ENCODE measurements at places on chromosomes 5 and 9.

- DNase-seq = no peak
Measured at GRCh38 chr5:156920861-156921431, 42.1 kb downstream of the TIMD4 start.

DNA sequence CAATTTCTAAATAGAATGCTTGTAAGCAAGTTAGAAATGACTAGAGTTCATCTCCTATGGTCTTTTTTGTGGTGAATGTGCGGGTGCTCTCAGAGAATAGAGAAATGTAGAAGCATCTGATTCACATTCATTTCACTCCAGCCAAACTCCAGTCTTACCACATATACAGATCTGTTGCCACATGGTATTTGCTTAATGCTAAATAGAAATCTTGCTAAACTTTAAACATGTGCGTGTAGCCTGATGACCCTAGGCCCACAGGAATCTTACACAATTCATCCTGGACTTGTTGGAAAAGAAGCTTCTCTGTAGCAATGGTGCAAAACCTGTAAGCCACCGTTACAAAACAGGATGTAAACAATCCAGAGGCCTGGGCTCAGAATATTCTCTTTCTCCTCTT is 135.2 kb downstream of the PCSK1 start:
- DNase-seq = no peak

DNA sequence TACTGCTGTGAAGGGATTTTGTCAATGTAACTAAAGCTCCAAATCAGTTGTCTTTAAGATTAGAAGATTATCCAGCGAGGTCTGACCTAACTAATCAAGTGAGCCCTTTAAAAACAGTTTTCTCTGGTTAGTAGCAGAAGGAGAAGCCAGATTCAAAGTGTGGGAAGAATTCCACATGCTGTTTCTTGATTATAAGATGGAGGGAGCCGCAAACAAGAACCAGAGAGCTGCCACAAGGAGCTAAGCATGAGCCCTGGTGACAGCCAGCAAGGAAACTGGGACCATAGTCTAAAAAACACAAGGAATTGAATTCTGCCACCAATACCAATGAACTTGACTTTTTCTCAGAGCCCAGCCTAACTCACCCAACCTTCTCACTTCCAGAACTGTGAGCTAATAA is 37.0 kb upstream of the OR2S2 start:
- DNase-seq = no peak

GRCh38 chr5:148768806-148769415 is 57.5 kb upstream of the ADRB2 start:
- no peak for DNase-seq

- no peak for DNase-seq
Measured at GRCh38 chr5:136907371-136907770, 542.0 kb upstream of the TRPC7 start.

DNA sequence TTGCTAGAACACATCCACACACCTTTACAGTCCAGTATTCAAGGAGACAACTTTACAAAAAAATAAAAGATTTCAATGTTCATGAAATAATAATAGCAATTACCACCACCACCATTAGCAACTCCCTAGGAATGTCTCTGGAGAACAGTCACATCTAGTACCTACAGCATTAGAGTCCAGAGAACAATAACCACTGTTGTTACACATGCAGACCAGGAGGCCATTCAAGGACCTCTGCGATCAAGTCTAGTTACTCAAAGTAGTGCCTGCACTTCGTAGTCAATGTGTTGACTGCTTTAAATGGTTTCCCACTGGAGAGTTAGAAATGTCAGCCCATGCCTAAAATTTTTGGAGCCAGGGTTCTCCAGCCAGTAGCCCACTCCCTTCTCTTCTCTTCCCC is 244.4 kb downstream of the DEPDC1B start:
- no peak for DNase-seq

DNA sequence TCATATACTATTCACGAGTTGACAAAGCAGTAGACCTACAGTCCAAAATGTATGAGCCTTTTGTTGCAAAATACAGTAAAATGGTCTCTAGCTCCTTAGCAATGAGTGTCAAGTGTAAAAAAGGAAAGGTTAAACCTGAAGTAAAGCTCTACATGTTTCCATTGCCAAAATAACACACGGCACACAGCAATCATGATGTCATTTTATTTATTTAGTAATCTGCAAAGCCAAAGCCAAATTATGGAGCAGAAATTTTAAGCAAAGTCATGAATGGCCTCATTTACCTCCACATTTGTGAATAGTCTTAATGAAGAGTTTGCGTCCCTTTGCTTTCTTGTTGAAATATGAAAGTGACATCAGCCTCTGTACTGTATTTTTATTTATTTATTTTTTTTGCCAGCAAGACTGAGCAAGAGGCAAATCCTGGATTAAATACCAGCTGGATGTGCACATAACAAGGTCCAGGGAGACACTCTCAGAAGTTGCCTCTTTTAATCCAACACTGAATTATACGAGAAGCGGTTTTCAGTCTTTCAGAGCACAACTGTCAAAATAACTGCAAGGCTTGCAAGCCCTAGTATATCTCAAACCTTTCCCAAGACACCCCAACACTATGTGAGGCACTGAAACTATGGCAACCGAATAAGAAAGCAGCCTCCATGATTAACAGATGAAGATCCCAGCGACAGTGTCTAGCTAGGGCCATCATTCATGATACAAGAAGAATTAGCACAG is 9.7 kb downstream of the SEMA6A start:
- no peak for DNase-seq

DNA sequence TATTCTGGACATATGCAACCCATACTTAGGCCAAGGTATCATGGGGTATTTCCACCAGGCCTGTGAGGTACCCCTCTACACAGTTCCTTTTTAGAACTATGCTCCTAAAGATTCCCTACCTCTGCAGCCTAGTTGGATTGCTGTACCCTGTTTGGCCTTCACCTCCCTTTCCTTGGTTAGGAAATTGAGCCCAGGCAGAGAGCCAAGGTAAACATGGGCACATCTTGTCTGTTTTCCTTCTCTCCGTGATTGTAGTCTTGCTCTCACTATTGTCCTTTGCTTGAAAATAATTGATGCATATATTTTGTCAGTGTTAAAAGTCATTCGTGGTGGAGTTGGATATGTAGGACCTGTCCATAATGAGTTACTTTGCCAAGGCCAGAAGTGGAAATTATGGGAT is 26.7 kb downstream of the BDP1 start:
- DNase-seq = no peak

DNA sequence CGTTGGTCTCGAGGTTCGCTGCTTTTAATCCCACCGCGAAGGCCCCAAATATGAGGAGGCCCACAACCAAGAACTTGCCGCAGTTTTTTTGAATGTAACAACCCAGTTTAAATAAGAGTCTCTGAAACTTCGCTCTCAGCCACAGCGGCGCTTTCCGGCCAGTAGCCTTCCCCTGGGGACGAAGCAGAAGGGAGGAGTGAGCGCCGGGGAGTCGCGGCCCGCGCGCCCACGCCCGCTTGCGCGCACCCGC is 10.4 kb downstream of the PTCH1 start:
- no peak for DNase-seq

GRCh38 chr9:35675732-35676392 is 2.1 kb downstream of the CA9 start:
- no peak for DNase-seq

DNA sequence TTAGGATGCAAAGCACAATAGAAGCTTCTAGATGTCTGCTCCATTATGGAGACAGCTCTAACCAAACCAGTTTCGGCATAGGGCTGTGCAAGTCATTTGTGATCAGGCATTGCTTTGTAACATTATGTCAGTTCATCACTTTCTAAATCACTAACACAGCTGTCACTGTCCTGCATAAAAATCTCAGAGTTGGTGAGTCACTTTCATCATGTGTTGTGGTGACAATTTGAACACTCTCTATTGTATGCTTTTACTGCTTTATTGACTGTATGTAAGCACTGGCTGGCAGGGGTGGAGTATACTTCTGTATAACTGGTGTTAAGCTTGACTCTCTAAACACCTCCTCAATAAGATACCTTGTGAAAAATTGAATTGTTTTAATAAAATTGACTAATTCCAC is 77.9 kb downstream of the SLCO4C1 start:
- no peak for DNase-seq

- DNase-seq = no peak
Measured at GRCh38 chr9:98873951-98874371, 66.5 kb downstream of the GALNT12 start.

DNA sequence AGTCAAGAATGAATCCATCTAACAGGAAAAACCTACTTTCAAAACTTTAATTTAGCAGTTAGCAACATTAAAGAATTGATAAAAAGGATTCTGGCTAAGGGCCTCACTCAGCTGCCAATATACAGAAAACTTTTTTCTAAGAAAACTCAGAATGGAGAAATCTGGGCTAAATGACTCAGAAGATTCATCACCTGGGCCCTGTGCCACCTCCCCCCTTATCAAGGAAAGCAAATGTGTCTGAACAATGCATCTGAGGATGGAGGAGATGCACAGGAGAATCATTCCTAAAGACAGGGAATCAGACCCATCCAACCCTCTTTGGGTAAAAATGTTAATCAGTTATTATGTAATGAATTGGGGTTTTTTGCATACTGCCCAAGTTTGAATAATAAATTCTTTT is 592.0 kb upstream of the DMAC1 start:
- DNase-seq = no peak

GRCh38 chr5:135004376-135004775 is 29.7 kb downstream of the PITX1 start:
- DNase-seq = peak; percentile 5

DNA sequence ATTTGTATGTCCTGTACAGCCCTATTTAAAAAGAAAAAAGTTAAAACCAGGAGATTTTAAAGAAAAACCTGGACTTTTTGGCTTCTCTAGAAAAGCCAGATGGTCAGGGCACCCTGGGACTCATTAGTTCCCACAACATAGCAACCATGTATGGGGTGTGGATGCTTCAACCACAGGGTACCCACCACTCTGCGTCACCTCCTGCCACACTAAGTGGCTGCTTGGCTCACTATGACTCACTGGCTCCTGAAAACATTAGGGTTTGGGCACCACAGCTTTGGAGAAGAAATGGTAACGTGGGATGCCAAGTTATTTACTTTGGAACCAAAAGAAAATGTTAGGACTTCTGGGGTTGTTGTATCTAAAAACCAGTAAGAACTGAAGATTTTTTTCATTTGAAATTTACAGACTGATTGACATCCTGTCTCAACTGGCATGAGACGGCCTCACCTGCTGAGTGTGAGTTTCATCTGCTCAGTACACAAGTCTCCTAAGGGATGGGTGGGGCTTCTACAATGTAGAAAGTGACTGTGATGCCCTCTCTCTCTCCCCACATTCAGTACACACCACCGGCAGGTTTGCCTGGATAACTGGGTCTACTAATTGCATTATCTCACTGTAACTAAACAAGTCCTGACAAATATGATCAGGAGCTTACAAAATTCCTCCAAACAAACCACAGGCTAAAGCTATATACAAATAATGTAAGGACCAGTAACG is 103.9 kb downstream of the ESM1 start:
- DNase-seq = no peak

DNA sequence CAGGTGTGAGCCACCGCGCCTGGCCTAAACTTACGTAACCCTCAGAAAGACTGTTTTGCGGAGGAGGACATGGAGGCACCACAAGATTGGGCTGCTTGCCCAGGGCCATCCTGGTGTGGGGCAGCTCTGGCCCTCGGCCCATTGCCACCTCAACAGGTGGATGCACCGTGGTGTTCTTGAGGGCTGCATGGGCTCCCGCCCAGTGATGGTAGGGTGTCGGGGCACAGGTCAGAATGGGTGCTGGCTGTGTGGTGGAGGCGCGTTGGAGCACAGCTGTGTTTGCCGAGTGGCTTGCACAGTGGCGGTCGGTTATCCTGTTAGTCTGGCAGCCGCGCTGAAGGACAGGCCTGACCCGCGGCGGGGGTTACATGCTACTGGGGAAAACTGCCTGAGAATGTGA is 196.9 kb downstream of the CACNA1B start:
- no peak for DNase-seq

DNA sequence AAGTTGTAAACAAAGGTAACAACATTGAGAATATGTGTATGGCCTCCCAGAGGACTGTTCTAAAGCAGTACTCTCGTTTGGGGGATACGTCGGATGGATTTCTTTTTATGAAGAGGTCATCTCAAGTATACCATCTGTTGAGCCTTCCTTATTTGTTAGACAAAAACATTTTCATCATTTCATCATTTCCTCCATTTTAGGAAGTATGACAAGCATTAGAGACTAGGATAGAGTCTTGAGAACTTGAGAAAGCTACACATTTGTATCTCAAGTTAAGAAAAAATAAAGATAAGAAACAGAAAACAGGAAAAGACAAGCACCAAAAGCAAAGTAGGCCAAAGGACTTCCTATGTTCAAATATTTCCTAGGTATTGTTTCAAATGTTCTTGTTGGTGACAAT is 307.0 kb downstream of the EFNA5 start:
- DNase-seq = no peak

DNA sequence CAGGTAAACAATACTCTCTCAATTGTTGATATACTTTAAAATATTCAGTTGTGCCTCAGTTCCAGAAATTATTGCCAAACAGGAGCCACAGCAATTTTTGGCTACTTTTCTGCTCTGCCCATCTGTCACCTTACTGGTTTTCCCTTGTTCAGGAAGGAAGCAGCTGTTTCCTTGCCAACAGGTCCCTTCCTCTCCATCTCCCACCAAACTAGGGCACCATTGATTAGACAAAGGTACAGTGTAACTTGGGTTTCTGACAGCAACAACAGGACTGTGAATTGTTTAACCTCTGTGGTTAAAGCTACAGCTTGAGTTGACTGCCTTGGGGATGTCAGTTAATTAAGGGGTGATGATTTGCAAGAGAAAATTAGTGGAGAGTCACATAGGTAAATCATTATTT is 76.9 kb downstream of the PIP5K1B start:
- no peak for DNase-seq

- DNase-seq = peak; percentile 41
Measured at GRCh38 chr9:96317335-96317980, 15.5 kb upstream of the HSD17B3 start.

- DNase-seq = no peak
Measured at GRCh38 chr9:35237311-35237710, 75.5 kb downstream of the UNC13B start.

Data from D721Med (cell line).